ENCODE measurements at places on chromosomes 7 and 10.
A peak's percentile ranks its signal among the peaks of the same experiment; 100 is the strongest.

DNA sequence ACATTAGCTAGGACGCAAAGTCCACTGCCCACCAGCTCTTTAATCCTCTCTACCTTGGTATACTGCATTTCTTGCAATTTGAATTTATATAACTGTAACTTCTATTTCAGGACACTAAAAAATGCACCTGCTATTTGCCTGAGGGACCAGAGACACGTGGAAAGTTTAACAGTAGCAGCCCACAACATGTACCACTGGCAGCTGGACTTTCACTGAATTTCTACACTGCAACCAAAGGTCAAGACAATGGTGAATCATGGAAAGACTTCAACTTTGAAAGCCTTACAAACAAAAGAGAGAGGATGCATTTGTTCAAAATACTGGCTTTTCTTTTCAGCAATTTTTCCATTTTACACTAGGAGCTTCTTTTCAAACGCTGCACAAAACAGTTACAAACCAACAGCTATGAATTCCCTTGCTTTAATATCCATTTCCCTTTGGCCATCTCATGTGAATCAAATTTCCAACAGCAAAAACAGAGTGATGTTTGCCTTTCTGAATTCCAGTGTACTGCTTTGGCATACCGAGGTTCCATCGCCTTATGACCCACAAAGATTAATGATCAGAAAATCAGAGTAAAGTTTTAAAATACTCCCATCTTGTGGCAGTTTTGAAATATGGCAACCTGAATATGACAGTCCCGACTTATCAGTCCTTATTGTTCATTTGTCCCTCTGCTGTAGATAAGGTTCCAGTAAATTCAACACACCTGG, 29.9 kb upstream of the HNRNPH3 start:
- H3K27ac ChIP-seq, result no peak overlapping the region
- no peaks in the 10 kb centered on the region for H3K36me3 ChIP-seq
- DNase-seq, result peak; percentile 41
- H3K4me1 ChIP-seq, result peaks cover 16% of the 10 kb centered on the region

DNA sequence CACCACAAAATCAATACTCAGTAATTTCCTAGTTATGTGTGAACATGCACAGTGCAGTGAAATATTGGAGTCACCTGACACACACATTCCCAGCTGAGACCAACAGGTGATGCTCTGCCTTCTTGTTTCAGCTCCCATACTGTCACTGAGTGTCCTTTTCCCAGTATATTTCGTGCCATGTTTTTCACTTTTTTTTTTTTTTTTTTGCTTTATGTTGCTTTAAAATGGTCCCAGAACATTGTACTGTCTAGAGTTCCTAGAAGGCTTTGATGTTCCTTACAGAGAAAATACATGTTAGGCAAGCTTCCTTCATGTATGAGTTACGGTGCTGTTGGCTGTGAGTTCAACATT, 45.6 kb downstream of the ELAPOR2 start:
- no peaks in the 10 kb centered on the region for H3K36me3 ChIP-seq
- H3K27ac ChIP-seq, result no peak overlapping the region
- H3K4me1 ChIP-seq, result no peaks in the 10 kb centered on the region
- DNase-seq, result no peak
- H3K27me3 ChIP-seq, result no peaks in the 10 kb centered on the region
- no peak overlapping the region for H3K4me3 ChIP-seq

GRCh38 chr7:150851492-150852370, 586 bp upstream of the AOC1 start:
- H3K4me1 ChIP-seq, result no peaks in the 10 kb centered on the region
- no peak for DNase-seq
- H3K27me3 ChIP-seq, result peaks cover 2% of the 10 kb centered on the region
- no peak overlapping the region for H3K4me3 ChIP-seq
- no peaks in the 10 kb centered on the region for H3K36me3 ChIP-seq

- peak overlapping the region; percentile 91 for H3K27ac ChIP-seq
- H3K4me3 ChIP-seq, result peak overlapping the region; percentile 95
- H3K4me1 ChIP-seq, result peaks cover 49% of the 10 kb centered on the region
- H3K36me3 ChIP-seq, result peaks cover 23% of the 10 kb centered on the region
- DNase-seq, result peak; percentile 93
These were observed 5.2 kb downstream of the DUSP5 start for GRCh38 chr10:110502851-110503301.

- H3K27me3 ChIP-seq, result no peaks in the 10 kb centered on the region
- H3K36me3 ChIP-seq, result no peaks in the 10 kb centered on the region
- no peaks in the 10 kb centered on the region for H3K4me1 ChIP-seq
- no peak overlapping the region for H3K4me3 ChIP-seq
These were observed 163.6 kb upstream of the PHYHIPL start for GRCh38 chr10:59012839-59013238.

GRCh38 chr10:43594944-43595589, 11.2 kb upstream of the ZNF485 start:
- peaks cover 23% of the 10 kb centered on the region for H3K4me1 ChIP-seq
- no peaks in the 10 kb centered on the region for H3K27me3 ChIP-seq
- no peaks in the 10 kb centered on the region for H3K36me3 ChIP-seq
- H3K27ac ChIP-seq, result peak overlapping the region; percentile 91
- peak overlapping the region; percentile 38 for H3K4me3 ChIP-seq

- no peak for DNase-seq
- peak overlapping the region; percentile 8 for H3K27ac ChIP-seq
- H3K4me1 ChIP-seq, result peaks cover 15% of the 10 kb centered on the region
- H3K4me3 ChIP-seq, result peak overlapping the region; percentile 99
- no peaks in the 10 kb centered on the region for H3K27me3 ChIP-seq
These were observed 167.7 kb upstream of the TNRC18 start for GRCh38 chr7:5591278-5591874.

Data from GM12878 (cell line).